ENCODE measurements at places on chromosomes 4 and X.

GRCh38 chr4:120228086-120228485 lies 161.4 kb upstream of the MAD2L1 start:
- no peak for DNase-seq

- peak; percentile 13 for DNase-seq
Observed at GRCh38 chrX:22192419-22193060, 80.2 kb upstream of the CBLL2 start.

DNA sequence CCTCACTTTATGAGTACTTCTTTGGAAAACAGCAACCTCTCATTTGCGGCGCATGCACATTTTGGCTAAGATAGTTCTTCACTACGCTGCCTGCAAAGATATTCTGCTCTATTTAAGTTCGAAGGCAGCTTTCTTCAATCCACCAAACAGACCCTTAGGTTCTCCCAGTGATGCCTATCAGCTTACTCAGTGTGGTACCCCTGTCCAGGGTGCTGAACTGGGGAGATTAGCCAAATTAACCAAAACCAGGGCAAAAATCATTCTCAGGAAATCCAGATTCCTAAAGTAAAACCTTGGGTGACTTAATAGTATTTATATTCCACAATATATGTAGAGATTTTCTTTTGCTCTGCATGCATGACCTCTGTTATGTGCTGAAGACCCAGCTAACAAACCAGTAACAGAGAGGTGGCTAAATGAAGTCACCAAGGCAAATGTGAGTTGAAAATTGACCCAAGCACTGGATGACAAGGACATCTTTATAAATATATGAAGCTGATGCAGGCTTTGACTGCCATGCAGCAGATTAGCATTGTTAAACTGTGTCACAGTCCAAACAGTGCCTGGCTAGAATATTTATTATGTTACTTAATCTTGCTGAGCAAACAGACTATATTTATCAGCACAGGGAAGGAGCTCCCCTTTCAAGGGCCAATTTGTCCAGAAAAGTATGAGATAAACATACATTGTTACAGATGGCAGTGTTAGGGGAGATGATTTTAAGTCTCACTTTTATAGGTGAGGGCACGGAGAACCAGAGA lies 418.2 kb downstream of the STIM2 start:
- DNase-seq, result no peak

- DNase-seq, result no peak
Observed at GRCh38 chr4:105113800-105114199, 32.9 kb upstream of the TET2 start.

Data from stimulated activated CD8-positive, alpha-beta memory T cell treated with anti-CD3 and anti-CD28 coated beads, Interleukin-15, amount 100 ng/mL, for 24 hours (primary cell).